ENCODE measurements at places on chromosomes 11 and 22.

GRCh38 chr11:117824571-117825537 lies at the start of gene FXYD2:
FXYD2 (minus strand) TSS chr11:117824744; CDS start chr11:117824678, 66 bp downstream.
- peak; percentile 45 for DNase-seq

GRCh38 chr22:32760815-32761214 lies 40.7 kb upstream of the TIMP3 start:
- DNase-seq, result no peak

GRCh38 chr11:132253469-132254264 lies 883.3 kb downstream of the NTM start:
- DNase-seq, result no peak

- no peak for DNase-seq
Measured at GRCh38 chr11:36030731-36031281, 86.9 kb downstream of the LDLRAD3 start.

DNA sequence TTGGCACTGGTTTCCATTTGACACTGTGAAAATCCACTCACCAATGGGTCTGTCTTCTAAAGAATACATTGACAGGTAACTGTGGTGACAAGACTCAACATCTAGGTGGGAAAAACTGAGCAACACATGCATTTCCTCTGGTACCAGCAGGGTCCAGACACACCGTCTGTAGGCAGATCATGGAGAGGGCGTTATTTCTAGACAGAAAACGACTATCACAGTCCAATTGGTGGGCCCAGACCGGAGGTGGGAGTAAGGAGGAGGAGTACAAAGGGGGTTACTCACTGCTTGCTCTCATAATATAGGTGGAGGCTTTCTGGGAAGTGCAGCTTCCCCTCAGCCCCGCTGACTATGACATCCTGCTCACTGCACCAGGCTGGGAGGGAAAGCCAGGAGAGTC lies 9.9 kb downstream of the OVCH2 start:
- no peak for DNase-seq

- no peak for DNase-seq
Measured at GRCh38 chr22:47583959-47584562, 821.6 kb downstream of the TBC1D22A start.

Data from right forelimb (tissue), 1 donor.